Stimulated activated CD8-positive, alpha-beta memory T cell treated with anti-CD3 and anti-CD28 coated beads, Interleukin-15, amount 100 ng/mL, for 48 hours (primary cell): ENCODE measurements at places on chromosomes 7 and 10.

- DNase-seq, result no peak
Measured at GRCh38 chr10:95478935-95479334, 82.2 kb downstream of the SORBS1 start.

GRCh38 chr10:16887565-16887964, 70.3 kb upstream of the RSU1 start:
- DNase-seq, result no peak

GRCh38 chr10:132293201-132293812, 14.4 kb downstream of the STK32C start:
- DNase-seq, result no peak

DNA sequence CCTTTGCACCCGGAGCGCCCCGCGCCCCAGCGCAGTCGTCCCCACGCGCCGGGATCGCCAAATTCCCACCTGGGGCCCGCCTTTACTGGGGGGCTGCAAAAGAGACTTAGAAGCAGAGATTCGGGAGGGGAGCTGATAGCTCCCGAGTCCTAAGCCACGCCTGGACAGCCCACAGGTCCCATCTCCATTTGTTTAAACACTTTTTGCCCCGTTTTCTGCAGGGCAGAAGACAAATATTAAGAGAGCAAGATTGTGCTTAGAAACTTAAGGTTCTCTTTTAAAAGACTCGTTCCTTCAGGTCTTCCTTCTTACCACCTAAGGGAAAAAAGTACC, 299.1 kb upstream of the NFE2L3 start:
- no peak for DNase-seq

- DNase-seq, result no peak
Measured at GRCh38 chr7:34752929-34753328, 94.9 kb downstream of the NPSR1 start.

- no peak for DNase-seq
Measured at GRCh38 chr7:19920705-19921104, 147.3 kb upstream of the TMEM196 start.

DNA sequence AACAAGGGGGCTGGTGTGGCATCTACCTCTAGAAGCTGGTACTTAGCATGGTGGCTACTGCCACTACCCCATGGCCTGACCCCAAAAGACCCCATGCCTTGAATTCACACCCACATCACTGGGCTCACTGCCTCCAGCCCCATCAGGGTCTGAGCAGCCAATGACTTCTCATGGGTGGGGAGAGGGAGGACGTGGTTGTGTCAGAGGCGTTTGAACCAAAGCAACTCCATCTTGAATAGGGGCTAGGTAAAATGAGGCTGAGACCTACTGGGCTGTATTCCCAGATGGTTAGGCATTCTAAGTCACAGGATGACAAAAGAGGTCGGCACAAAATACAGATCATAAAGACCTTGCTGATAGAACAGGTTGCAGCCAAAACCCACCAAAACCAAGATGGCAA, 15.2 kb downstream of the KCP start:
- DNase-seq, result no peak

DNA sequence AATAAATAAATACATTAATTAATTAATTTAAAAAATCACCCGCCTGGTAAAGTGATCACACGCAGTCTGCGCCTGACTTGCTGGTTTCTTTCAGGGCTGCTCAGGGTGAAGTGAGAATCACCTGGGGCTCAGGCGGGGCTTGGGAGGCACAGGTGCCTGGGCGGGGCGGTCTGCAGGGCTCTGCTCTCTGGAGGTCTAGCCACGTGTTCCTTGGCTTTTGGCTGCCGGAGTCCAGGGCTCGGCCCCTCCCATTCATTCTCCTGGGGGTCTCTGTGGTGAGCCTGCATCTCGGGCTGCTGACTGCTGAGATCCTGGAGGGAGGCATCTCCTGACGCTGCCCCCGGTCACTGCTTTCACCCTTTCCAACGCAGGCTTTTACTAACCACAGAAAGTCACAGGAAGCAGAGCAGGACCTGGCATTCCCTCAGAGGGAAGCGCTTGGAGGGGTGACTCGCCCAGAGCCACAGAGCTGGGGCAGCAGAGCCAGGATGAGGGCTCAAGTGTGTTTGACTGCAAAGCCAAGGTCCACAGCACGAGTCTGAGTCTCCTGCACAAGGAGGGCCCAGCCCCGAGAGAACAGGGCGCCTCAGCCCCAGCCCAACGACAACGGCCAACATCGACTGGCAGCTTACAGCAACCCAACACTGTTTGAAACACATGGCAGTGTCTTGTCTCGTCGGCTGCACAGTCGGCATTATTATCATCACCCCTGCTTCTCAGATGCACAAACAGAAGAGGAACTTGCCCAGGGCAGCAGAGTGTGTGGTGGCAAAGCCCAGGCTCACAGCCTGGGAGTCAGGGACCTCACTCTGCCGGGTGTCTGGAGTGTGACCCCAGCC, 22.4 kb upstream of the MNX1 start:
- DNase-seq, result no peak

DNA sequence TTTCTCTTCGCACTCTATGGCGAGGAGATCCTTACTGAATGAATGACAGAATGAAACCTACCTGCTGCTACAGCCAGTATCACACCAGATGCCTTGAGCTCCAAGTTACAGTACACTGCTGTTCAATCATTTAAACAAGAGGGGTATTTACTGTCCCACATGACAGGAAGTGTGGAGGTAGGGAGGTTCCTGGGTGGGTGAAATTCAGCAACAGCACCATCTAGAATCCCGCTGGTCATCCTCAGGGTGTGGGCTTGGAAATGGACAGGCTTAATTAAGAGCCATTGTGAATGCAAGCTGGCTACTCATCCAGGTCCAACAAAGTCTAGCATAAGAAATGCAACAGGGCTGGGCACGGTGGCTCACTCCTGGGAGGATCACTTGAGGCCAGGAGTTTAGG, 14.7 kb downstream of the CYTH3 start:
- no peak for DNase-seq

DNA sequence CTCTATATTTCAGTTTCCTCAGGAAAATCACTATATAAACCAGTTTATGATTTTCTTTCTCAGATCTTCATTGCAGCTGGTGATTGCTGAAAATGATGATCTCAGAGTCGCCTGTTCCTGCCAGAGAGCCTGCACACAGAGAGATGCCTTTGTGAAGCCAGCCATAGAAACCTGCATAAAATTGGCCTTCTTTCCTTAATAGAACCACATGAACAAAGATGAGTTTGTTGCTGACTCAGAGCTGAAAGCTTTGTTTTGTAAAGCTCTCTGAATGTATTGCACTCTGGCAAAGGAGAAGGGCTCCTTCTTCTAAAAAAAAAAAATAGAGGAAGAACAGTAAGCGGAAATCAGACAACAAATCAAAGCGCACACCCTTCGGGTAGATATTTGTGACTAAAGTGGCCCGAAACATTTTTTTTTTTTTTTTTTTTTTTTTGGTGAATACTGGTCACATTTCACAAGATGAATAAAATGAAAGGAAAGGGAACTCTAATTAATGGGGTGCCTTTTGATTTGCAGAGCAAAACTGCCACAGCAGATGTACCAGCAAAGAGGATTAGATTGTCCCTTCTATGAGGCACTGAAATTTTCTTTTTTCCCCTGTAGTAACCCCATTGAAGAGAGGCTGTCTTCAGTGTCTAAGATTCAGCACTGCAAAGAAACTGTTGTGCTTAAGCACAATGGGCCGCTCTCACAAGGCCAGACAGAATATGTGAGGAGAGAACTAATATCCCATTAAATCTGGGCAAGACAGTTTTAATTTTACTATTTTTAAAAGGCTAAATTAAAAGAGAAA, 75.1 kb upstream of the PTPRZ1 start:
- no peak for DNase-seq

DNA sequence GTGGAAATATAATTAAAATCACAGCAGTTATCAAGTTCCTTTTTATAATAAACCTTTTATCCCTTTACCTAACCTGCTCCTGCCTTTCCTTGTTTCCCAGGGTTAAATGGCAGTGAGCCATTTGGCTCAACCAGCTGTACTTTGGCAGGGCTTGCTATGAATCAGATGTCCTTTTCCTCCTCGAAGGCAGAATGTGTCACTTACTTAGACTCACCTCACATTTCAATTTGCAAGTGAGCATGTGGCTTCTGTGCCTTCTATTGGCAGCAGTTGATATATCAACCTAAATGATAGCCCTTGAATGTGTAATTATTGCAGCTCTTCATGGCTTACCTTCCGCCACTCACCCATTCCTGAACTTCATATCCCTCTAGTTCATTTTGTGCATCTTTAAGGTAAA, 301.7 kb downstream of the CSTF2T start:
- no peak for DNase-seq

- no peak for DNase-seq
Measured at GRCh38 chr7:29033584-29033983, 75.5 kb upstream of the TRIL start.

GRCh38 chr7:95469848-95470247, 15.9 kb upstream of the ASB4 start:
- DNase-seq, result no peak

- no peak for DNase-seq
Measured at GRCh38 chr7:77269360-77270093, 69.9 kb upstream of the FGL2 start.

- no peak for DNase-seq
Measured at GRCh38 chr7:40623863-40624262, 489.1 kb downstream of the SUGCT start.

DNA sequence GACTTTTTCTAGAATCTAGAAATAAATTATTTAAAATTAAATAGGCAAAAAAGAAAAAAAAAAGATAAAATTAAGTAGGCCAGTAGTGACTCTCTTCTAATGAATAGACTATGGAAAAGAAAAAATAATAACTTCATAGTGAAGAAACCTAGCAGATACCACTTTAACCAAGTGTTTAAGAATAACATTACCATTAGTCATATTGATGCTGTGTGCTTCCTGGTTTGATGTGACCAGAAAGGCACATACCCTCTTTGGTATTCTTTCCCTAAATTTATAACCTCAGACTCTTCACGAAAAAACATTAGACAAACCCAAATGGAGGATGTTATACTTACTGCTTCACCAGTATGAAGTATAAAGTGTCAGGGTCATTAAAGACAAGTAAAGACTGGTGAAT, 42.6 kb downstream of the KIF20B start:
- no peak for DNase-seq

DNA sequence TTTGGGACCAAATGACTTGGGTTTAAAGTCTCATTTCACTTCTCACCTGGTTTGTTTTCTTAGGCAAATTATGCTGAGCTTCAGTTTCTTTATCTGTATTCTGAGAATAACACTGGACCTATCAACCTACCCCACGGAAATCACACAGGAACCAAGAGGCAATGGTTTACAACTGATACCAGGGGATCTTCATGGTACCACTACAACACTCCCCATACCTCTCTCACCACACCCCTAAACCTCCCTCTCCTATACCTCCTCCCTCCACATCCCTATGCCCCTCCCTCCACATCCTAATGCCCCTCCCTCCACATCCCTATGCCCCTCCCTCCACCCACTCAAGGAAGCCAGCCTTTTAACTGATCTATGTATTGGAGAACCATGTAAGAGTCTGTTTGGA, 9.9 kb downstream of the FAM204A start:
- DNase-seq, result no peak

GRCh38 chr7:15560968-15561367, 847 bp downstream of the AGMO start:
- no peak for DNase-seq

GRCh38 chr10:23070913-23071218, 24.5 kb upstream of the MSRB2 start:
- DNase-seq, result no peak

- DNase-seq, result no peak
Measured at GRCh38 chr10:43930243-43930642, 281.6 kb upstream of the ZNF32 start.

DNA sequence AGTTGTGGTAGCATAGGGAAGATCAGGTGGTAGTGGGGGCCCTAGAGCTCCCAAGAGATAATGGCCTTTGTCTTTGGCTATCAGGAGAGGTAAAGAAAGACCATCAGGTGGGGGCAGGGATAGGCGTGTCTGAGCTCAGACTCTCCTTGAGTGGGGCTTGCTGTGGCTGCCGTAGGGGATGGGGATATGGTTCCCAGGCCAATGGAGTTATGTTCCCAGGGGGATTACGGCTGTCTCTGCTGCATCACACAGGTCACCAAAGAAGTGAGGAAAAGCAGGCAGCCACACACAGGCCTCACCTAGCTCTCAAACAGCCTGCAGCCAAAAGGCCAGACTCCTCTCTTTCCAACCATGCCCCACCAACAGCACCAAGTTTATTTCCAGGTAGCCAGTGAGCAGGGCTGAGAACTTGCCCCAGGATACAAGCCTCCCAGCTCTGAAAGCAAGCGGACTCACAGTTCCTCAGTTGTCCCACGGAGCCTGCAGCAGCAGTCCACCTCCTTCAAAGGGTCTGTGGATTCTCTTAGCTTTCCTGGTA, 37.6 kb upstream of the C1QL3 start:
- DNase-seq, result no peak

GRCh38 chr7:73718905-73719805, at the start of gene STX1A:
STX1A (minus strand) TSS chr7:73719669; CDS start chr7:73719631, 38 bp downstream.
- peak; percentile 68 for DNase-seq
